ENCODE measurements at places on chromosomes 13 and 19.
A peak's percentile ranks its signal among the peaks of the same experiment; 100 is the strongest.

DNA sequence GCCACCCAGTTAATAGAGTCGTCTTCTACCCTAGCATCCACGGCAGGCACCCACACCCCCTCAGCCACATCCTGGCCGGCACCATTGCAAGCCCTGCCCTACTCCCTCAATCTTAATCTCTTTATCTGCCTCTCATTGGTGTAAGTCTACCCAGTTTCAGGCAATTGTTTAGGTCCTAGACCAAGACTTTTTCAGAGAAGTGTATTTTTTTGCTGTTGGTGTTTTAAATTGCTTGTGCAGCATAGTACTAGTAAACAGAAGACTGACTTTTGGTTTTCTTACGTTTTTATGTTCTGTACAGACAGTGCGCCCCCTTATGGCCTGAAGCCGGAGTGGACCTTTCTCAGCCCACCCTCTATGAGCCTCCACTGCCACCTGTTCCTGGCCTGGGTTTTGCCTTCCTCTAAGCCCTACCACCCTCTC, 2.3 kb upstream of the LCP1 start:
- DNase-seq = no peak

DNA sequence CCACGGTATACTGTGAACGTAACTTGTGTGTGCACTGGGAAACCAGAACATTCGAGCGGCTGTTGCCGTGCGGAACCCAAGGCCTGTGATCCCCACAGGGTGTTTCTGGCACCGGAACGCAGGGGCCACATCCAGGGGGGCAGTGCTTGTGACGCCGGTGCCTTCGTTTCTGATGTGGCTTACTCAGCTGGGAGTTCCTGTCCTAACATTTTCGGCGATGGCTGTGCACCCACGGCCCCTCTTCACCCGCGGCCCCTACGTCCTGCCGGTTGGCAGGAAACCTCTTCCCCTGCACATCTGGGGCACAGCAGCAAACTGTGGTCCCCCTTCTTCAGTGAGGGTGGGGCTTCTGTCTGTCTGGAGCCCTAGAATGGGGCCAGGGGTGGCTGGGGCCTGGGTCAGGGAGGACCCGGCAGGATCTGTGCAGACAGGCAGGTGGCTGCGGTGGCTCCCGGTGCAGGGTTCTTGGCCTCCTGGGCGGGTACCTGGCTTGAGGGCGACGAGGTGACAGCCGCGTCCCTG, 26.2 kb downstream of the CSNK1G2 start:
- DNase-seq = no peak

DNA sequence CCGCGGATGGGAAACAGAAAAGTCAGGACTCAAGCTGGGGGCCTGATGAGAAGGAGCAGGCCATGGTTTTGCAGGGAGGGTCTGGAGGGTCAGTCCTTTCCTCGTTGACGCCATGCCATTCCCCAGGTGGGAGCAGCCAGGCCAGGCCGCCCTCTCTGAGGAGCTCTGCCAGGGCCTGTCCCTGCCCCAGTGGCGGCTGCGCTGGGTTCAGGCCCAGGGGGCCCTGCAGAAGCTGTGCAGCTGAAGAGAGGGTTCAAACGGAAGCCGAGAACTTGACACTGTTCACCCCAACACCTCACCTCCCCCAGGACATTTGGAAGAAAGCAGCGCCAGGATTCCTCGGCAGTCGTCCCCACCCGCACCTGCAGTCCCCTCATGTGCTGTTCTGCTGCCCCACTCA, 6.1 kb upstream of the RBM42 start:
- DNase-seq = no peak

GRCh38 chr13:39760521-39760920, 105.1 kb downstream of the COG6 start:
- no peak for DNase-seq

GRCh38 chr13:50158385-50159165, 143.3 kb downstream of the KCNRG start:
- DNase-seq = no peak

- no peak for DNase-seq
Measured at GRCh38 chr13:102620516-102620915, 23.7 kb downstream of the TPP2 start.

DNA sequence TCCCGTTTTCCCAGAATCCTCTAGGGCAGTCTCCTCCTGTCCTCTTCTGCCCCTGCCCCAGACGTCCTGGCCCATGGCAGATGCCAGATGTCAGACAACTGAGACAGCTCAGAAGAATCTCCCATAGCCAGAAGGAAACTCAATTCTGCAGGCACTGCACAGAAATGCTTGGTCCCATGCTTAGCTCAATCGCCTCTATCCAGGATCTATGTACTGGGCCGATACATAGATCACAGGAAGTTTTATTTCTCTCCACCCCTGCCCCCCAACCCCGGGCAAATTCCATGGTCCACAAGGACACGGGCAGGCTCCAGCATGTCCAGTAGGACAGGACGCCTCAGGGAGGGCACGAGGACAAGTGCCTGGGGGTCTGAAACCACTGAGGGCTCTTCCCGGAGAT, 4.8 kb downstream of the MBD3 start:
- DNase-seq = no peak

- DNase-seq = no peak
Measured at GRCh38 chr19:18658366-18658855, 21.6 kb downstream of the KLHL26 start.

DNA sequence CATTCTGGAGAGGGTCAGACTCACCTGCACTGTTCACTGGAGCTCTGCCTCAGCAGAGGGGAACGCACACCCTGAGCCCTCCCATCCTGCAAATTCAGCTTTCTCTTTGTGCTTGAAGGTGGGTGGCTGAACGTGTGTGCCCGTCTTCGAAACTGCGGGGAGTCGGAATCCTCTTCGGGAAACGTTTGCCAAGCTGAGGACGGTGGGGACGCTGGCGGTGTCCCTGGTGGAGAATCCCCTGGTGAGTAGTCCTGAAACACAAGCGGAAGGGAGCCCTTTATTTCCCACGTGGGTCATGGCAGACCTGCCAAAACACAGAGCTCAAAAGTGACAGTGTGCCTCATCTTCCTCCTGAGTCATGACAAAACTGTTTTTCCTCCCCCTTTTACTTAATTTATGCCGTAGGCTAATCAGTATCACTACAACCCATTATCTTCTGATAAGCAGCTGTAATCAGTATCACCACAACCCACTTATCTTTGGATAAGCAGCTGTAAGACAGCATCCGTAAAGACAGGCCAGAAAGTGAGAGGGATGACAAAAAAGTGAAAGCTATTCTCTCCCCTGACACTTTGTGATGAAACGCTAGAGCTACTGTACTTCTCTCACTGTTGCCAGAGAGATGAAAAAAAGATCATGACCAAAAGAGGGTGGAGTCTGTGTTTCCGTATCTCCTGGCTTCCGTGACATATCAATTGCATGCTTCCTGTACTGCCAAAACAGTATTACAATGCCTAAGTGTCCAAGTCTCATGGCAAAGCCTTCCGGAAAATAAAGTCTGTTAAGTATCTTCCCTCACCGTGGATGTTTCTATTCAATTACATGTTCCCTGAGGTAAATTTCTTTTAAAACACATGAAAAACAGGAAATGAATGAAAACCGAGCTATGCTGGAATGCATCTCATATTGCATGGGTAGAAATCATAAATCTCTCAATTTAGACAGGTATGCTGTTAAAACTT, 155.5 kb downstream of the TBC1D4 start:
- no peak for DNase-seq

- no peak for DNase-seq
Measured at GRCh38 chr19:16587833-16588823, 15.9 kb upstream of the SLC35E1 start.

GRCh38 chr13:112169941-112170822, 103.2 kb downstream of the SOX1 start:
- no peak for DNase-seq

DNA sequence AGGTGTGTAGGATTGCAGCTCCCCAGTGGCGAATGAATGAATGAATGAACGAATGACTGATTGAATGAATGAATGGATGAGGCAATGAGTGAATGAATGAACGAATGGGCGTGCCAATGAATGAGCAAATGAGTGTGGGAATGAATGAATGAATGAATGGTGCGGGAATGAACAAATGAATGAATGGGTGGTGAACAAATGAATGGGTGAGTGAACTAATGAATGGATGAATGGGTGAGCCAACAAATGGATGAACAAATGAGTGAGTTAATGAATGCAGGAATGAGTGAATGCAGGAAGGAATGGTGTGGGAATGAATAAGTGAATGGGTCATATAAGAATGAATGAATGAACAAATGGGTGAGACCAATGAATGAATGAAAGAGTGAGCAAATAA, 14.7 kb downstream of the ANKRD24 start:
- no peak for DNase-seq

DNA sequence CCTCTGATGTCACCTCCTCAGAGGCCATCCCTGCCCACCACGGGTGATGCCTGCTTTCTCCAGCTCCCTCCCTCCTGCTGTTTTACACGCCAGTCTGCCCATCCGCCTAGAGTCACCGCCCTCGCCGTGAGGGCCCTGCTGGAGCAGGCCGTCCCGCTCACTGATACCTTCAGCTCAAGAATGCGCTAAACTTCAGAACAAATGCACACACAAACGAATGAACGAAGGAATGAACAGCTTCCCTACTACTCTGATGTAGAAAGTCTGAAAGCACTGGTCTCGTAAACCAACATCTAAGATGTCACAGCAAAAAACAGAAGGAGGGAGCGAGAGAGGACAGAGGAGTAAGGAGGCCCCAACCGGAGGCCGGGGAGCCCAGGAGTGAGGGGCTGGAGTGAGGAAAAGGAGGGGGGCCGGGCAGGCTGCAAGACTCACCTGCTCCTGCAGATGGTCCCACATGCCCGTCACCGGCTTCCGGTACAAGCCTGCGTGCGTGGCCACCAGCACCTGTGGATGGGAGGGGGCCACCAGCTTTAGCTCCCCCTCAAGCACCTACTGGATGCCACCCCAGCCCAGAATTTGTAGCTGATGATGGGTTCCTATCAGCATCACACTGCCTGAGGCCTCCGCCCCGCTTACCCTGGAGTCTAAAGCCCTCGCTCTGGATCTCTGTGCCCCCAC, 4.0 kb downstream of the PNKP start:
- DNase-seq = no peak

GRCh38 chr19:6516659-6517291, 14.1 kb upstream of the TNFSF9 start:
- peak; percentile 58 for DNase-seq

DNA sequence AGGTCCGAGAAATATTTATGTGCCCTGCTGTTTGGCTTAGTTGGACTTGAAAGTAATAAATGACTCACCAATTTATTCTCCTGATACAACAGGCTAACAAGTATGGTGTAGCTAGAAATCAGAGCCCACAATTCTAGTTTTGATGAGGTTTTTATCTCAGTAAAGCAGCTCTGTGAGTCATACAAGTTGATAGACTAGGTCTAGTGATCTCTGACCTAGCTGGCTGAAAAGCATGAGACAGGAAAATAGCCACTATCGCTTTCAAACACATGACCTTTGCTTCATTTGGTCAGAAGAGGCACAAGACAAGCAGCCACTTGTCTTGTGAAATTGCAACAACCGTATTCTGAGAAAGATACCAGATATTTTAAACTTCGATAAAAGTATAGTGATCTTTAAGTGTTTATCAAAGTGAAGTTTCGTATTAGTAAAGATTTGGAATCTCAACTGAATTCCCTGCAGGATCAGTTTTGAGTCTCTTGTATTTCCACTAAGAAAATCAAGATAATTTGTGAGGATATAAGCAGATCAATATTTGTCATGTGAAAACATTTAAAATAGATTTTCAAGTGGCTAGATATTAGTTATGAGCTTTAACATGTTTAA, 126.7 kb downstream of the MAB21L1 start:
- no peak for DNase-seq

DNA sequence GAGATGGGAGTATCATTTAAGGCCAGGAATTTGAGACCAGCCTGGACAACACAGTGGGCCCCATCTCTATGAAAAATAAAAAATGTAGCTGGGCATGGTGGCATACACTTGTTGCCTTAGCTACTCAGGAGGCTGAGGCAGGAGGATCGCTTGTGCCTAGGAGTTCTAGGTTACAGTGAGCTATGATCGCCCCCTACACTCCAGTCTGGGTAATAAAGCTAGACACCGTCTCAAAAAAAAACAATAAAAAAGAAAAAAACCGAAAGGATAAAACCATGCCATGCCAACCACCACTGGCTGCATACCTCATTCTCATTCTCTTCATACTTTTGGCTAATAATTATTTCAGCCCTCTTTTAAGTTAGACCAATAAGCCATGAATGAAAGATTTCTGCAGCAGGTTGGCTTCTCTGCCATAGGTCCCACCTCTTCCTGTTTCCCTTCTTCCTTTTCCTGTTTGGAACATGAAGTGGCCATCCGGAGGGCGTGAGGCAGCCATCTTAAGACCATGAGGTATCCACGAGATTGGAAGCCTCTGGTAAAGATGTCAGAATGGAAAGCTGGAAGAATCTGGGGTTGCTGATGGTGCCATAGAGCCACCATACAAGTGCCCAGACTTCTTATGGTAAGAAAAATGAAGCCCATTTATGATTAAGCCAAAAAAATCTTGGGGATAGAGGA, 171.3 kb downstream of the CACNA1A start:
- DNase-seq = no peak

- no peak for DNase-seq
Measured at GRCh38 chr19:50723069-50723468, at the start of gene CLEC11A. CLEC11A (plus strand) TSS chr19:50723364; CDS start chr19:50723526, 162 bp downstream.

DNA sequence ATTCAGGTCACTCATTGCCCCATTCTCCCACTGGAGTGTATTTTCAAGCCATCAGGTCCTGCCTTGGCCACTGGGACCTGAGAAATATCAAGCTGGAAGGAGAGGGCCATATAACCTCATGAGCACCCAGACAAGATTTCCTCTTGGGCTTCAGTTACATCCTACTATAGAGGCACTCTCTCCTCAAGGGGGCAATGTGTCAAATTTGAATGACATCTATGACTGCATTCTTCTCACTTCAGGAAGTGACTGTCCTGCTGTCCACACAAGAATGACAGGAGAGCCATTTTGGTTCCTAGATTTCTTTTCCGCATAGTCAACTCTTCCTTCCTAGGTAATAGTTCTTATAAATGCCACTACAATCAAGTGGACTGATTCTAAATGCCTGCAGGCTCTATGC, 416.2 kb downstream of the DIAPH3 start:
- no peak for DNase-seq

DNA sequence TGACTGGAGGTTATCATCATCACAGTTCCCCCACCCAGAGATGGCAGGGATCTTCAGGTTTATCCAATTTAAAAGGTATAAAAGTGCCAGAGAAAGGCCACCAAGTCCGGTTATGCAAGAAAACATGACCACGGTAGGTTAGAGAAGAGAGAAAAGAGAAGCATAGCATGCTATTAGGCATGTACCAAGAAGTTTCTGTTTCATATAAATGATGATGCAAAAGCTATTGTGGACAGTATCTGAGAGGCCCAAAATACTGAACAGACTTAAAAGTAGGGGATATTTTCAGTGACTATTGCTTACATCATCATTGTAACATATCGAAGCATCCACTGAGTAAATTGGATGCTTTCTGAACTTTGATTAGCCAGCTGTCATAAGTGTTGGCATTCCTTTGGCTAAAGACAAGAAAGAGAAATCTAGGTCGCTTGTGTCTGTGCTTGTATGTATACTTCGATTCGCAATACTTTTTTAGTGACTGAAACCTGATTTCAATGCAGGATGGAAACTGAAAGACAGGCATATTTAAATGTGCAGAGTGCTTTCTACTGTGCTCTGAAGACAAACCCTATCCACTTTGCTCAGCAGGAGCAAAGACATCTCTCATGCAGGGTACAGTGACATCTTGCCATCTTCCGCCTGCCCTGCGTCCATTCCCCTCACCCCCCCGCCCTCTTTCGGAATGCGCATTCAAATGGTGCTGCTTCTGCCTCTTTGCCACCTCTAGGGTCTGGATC, 180.3 kb downstream of the SHISA2 start:
- no peak for DNase-seq

Data from NCI-H1105 (cell line).